ENCODE measurements at places on chromosomes 5 and 9. TPM values are rescaled to one million over a fixed set of nuclear protein-coding genes. Genes with fewer than 3 reads are reported as not detected.

The PCDHGC5 gene
- 3.3 TPM for total RNA-seq

The IL4 gene
- not detected for total RNA-seq

The PAEP gene
- not detected for total RNA-seq

The IFNB1 gene
- not detected for total RNA-seq

The TICAM2 gene
- 1.6 TPM for total RNA-seq

- H3K4me3 ChIP-seq, result no peak overlapping the region
- no peak for DNase-seq
- H3K27ac ChIP-seq, result no peak overlapping the region
- no peaks in the 10 kb centered on the region for H3K36me3 ChIP-seq
- H3K27me3 ChIP-seq, result no peaks in the 10 kb centered on the region
Observed at GRCh38 chr9:78280982-78281668, 15.8 kb upstream of the PSAT1 start.

DNA sequence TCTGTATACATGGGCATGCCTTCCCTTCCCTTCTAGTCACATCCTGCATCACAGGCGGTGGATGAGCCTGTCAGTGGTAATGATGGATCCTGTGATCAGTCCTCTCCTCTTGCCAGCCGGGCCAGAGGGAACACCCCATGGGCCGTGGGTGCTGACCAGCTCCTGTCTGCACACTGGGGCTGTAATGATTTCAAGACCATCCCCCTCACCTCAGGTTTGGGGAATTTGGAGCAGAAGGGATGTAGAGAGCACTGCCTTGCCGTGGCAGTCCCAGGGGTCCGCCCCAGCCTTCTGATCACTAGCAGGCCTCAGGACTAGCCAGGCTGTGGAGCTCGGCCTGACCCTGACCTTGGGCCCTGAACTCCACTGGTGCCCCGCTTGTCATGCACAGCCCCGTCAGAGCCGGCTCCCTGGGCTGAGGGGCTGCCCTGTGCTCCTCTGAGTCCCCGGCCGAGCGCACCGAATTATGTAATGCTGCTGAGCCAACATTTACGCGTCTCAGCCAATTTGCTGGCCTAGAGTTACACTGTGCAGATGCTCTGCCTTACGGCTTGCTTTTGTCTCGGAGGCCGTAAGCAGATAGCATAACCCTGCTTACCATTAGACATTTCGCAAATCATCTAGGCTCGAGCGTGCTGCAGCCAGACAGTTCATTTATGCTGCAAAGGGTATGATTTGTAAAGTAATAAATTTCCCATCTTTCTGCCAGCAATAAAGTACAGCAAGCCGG lies 155.3 kb downstream of the MACROH2A1 start:
- peaks cover 4% of the 10 kb centered on the region for H3K4me1 ChIP-seq
- peak overlapping the region; percentile 68 for H3K27ac ChIP-seq
- no peaks in the 10 kb centered on the region for H3K27me3 ChIP-seq
- no peak for DNase-seq

- H3K4me1 ChIP-seq, result no peaks in the 10 kb centered on the region
- H3K4me3 ChIP-seq, result no peak overlapping the region
- no peaks in the 10 kb centered on the region for H3K27me3 ChIP-seq
- DNase-seq, result no peak
- H3K36me3 ChIP-seq, result no peaks in the 10 kb centered on the region
Observed at GRCh38 chr5:127976991-127977717, 106.4 kb upstream of the SLC12A2 start.

Data from breast epithelium (tissue), 4 donors.